BJ (cell line): ENCODE measurements at places on chromosomes 13 and 19.
A peak's percentile ranks its signal among the peaks of the same experiment; 100 is the strongest.

DNA sequence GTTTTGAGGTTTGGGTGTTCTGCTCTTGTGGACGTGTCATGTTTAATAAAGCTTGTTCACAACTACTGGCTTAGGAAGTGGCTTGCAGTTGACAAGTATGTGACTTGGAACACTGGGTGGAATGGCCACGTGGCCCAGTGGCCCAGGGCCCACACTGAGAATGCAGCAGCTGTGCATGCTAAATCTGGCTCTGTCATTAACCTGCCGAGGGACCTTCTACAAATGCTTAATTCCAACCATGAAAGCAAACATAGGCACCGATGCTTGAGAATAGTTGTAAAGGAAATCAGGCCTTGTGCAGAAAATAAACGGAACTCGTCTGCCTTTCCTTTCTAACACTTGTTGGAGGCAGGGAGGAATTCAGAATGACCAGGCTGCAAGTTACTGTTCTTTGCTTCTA is 11.6 kb upstream of the CLDN10 start:
- no peak for DNase-seq

GRCh38 chr19:19257137-19257536 is 16.0 kb downstream of the TM6SF2 start:
- DNase-seq, result no peak

- no peak for DNase-seq
These were observed 709 bp downstream of the DPP9 start for GRCh38 chr19:4722671-4723594.

DNA sequence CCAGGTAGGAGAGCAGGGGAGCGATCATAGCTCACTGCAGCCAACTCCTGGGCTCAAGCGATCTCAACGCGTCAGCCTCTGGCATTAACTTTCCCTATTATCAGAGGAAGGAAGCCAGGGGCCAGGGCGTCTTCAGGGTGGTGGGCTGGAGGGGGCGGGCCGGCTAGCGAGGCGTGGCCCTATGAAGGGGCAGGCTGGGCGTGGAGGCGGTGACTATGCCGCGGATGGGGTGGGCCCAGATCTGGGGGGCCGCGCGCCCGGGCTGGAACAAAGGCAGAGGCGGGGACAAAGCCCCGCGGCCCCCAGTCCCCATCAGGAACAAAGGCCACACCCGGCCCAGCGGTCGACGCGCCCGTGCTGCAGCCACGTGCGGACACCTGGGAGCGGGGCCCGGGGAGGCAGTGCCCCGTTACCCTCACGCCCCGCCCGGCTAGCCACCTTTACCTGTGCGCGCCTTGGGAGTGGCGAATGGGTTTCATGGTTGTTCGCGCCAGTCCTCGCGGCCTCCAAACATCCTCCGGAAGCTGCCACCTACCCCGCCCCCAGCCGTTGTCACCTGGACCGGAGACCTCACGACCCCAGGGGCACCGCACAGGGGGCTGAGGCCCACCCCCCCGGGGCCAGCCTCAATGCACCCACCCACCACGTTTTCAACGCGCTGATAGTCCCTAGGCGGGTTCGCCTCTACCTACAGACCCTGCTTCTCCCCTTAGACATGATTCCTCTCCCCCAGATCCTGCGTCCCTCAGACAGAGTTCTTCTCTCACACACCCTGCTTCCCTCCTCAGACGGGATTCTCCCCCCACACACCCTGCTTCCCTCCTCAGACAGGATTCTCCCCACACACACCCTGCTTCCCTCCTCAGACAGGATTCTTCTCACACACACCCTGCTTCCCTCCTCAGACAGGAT is 5.4 kb upstream of the TRIM28 start:
- no peak for DNase-seq

DNA sequence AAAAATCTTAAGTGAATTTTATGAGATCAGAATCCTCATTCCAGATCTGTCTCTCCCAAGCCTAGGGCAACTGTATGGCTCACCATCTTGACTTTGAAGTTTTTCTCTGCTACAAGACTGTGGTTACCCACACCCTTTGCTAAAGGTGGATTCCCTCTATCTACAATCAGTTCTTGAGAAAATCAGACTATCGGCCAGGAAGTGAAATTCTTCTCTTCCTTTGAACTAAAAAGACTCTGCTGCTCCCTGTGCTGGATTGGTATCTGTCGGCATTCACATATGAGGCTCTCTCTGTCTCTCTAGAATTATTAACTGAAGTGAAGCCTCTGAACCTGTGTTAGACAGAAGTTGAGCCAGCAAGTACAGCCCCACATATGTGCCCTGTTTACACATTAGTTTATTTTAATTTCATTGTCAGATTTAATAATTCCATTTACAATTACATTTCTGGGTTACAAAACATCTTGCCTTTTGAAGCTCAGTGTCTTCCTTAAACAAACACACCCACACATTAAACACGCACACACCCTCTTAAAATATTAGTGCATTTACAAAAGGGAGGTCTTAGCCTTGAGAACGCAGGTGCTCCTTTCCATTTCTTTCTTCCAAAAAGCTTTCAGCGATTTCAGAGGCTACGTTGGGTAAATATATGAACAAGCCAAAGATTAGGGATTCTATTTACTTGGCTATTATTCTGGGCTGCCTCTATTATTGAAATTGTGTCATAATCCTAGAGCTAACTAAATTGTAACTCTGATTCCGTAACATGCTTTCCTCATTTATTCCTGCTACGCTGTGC is 145.7 kb downstream of the MIPEP start:
- DNase-seq, result no peak

- no peak for DNase-seq
These were observed 615 bp upstream of the ZNF135 start for GRCh38 chr19:58058467-58058866.

DNA sequence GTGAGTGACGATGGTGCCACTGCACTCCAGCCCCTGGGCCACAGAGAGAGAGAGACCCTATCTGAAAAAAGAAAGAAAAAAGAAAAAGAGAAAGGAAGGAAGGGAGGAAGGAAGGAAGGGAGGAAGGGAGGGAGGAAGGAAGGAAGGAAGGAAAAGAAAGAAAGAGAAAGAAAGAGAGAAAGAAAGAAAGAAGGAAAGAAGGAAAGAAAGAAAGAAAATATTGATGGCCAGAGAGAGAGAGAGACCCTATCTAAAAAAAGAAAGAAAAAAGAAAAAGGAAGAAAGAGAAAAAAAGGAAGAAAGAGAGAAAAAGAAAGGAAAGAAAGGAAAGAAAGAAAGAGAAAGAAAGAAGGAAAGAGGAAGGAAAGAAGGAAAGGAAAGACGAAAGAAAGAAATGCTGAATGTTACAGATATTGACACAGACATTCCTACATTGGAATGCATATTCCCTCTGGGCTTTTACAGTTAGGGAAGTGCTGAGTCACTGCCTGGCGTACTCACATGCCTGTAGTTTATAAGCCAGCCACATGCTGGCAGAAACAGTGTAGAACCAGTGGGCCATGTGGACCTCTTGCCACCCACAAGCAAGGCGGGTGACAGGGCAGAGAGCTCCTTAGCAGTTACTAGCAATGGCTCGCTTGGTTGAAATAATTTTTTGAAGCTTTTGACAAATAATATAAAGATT is 34.6 kb upstream of the SLC46A3 start:
- DNase-seq, result peak; percentile 77

GRCh38 chr13:27450921-27451471 is 632 bp upstream of the MTIF3 start:
- DNase-seq, result peak; percentile 12

DNA sequence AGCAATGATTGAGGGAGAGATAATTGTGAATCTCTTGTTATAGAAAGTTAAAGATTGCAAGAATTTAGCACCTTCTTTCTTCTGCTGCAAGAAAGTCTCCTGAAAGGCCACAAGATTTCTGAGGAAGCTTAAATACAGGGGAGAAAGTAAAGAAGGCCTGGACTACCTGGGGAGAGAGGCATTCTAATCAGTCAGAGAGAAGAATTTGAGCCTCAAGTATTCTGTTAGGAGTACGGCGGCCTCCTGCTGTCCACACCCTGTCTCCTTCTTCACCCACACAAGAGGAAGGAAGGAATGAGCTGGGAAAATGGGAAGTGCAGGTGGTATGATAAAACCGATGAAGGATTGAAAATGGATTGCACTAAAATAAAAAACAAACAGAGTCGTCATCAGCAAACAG is 474.7 kb downstream of the DIAPH3 start:
- DNase-seq, result no peak

DNA sequence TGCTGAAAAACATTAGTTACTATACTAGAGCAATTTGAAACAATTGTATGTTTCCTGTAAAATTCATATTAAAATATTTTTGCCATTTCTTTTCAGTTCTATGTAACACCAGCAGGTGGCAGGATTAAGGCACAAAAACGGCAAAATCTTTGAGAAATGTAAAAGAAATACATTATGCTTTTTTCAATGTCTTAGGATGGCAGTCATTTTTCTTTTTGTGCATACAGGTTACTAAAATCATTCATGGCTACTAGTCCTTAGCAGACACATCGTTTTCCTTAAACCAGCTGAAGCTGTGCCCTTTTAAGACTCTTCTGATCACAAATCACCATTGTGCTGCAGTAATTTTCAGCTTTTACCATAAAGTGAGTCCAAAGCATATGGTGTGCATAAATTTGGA is 800.7 kb upstream of the SLITRK5 start:
- no peak for DNase-seq

DNA sequence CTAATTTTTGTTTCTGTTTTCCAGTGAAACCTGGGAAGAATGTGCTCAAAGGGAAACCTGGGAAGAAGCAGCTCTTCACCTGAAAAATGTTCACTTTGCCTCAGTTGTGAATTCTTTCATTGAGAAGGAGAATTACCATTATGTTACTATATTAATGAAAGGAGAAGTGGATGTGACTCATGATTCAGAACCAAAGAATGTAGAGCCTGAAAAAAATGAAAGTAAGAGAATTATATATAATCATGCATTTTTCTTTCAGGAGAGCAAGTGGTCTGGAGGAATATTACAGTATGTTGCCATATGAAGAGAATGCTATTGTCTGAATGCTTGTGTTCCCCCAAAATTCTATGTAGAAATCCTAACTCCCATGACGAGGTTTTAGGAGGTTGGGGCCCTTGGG is 3.4 kb downstream of the NUDT15 start:
- no peak for DNase-seq

DNA sequence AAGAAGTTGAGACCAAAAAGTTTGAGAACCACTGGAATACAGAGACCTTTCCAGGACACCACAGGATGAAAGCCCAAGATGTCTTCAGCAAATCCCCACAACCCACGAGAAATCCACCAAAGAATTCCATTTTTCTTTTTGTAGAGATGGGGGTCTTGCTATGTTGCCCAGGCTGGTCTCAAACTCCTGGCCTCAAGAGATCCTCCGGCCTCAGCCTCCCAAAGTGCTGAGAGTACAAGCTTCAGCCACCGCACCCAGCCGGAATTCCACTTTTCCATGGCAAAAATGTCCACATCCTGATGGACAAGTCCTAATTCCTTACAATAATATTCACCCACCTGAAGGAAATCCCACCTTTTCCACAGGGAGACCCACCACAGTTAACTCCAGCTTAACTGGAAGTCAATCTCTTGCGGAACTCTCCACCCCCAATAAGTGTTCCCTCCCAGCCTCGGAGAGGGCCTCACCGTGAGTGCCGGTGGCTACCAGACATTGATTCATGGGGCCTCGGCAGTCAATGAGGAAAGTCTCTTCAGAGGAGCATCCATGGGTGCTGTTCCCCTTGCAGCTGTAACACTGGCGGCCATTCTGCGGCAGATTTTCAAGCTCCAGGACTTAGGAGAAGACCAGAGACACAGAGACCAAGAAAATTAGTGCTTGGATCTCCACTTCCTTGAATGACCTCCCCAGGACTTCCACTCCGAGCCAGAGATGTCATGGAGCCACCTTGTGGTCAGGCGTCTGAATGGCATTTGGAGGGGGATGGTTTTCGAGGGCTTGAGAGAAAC is 12.3 kb upstream of the CADM4 start:
- DNase-seq, result peak; percentile 1

- DNase-seq, result no peak
These were observed 6.1 kb upstream of the FXYD3 start for GRCh38 chr19:35109395-35110112.

- DNase-seq, result no peak
These were observed 80.1 kb downstream of the ESD start for GRCh38 chr13:46716821-46717220.

- DNase-seq, result no peak
These were observed 536.5 kb upstream of the NBEA start for GRCh38 chr13:34405410-34406181.

- no peak for DNase-seq
These were observed at the start of gene SSBP4 for GRCh38 chr19:18419195-18419698. Gene SSBP4 (plus strand): TSS chr19:18419398. CDS start chr19:18419649, 251 bp downstream.

GRCh38 chr19:30887042-30887441 is 462.2 kb downstream of the TSHZ3 start:
- no peak for DNase-seq

GRCh38 chr19:1266129-1266915 is 2.8 kb upstream of the CIRBP start:
- no peak for DNase-seq

DNA sequence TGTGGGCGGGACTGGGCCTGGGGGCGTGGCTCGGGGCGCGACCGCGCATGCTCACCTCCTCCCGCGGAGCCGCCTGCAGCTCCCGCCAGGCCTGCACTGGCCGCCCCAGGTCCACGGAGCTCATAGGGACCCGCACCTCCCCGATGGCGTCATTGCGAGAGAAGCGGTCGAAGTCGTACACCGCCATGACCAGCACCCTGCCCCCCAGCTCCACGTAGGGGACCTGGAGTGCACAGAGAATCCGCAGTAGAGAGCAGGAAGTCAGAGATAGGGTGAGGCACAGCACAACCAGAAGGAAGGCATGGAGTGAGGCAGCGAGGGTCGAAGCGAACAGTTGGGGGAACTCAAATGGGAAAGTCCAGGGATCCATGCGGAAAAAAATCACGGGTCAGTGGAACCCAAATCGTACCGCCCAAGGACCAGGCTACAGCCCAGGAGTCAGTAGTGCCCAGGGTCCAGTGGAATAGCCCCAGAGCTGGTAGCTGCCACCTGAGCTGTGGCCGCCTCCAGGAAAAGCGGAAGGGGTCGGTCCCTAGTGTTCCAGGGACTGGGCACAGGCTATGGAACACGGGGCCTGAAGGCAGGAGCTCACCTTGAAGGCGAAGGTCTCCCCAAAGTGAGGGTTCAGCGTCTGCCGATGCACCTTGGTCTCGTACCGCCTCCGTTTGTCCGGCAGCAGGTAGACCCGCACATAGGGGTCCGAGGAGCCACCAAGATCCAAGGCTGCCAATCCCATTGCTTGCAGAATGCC is 4.8 kb downstream of the SYT5 start:
- DNase-seq, result no peak

DNA sequence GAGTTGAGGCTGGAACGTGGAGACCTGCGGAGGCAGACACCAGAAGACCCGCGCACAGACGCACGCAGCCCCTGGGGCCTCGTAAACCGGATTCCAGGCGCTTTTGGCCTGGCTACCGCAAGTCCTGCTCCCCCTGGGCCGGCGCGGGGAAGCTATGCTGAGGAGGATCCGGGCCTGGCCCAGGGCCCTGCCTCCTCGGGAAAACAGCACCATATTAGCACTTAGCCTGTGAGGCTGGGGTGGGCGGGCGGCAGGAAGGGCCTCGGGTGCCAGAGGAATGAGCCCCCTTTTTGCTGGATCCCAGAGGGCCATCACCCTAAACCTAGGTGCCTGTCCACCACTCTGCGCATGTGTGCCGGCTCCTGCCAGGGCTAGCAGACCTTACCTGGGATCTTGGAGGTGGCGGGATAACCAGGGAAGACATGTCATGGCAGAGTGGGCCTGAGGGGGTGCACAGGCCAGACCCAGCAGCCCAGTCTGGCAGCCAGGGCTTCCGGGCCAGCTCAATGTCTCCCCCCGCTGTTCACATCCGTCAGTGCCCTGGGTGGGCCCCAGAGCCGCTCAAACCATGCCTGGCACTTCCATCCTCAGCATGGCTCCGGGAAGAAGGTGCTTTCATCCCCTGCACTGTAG is 7.3 kb downstream of the ELOF1 start:
- DNase-seq, result no peak
